ENCODE measurements at places on chromosomes 13 and 19.

- no peak for DNase-seq
These were observed 459.3 kb downstream of the ITGBL1 start for GRCh38 chr13:101911752-101912151.

DNA sequence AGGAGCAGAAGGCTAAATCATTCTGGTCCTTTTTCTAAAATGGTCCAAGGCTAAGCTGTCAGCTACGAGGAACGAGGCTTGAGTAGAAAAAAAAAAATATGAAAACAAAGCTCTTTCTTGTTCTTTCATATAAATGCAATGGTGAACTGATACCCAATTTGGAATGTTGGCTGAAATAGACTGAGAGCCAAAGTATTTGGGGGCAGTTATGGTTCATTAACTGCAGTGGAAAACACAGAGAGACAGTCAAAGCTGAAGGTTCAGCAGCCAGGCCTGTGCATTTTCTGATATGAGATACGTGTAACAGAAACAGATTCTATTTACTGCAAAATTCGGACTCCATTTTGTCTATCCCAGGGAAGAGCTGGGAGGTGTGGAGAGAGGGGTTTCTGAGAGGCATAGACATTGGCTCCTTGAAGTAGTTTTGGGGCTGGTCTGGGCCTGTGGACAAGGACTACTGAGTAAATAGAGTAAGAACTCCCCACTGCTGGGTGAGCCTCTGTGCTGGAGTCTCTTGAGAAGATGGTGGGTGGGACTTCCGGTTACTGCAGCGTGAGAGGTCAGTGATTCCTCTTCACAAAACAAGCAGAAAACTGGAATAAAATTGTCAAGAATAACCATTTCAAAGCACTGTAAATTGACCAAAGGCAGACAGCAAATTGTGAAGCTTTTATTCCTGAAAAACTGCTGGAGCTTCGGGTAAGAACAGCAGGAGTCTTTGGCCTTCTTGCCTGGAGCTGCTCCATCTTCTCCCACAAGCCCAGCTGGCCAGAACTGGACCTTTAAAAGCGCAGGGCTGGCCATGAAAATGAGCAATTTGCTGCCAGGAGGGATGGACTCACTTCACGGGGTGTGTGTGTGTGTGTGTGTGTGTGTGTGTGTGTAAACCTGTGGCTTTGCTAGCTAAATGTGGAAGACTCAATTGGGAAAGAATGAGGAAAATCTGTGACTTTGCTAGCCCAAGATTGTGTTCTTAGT lies 43.1 kb upstream of the CNMD start:
- DNase-seq: no peak

GRCh38 chr13:108383667-108384066 lies 114.1 kb downstream of the TNFSF13B start:
- DNase-seq: no peak

GRCh38 chr13:67075239-67075638 lies 154.9 kb downstream of the PCDH9 start:
- no peak for DNase-seq

- no peak for DNase-seq
These were observed 2.2 kb downstream of the STARD13 start for GRCh38 chr13:33283195-33283911.

DNA sequence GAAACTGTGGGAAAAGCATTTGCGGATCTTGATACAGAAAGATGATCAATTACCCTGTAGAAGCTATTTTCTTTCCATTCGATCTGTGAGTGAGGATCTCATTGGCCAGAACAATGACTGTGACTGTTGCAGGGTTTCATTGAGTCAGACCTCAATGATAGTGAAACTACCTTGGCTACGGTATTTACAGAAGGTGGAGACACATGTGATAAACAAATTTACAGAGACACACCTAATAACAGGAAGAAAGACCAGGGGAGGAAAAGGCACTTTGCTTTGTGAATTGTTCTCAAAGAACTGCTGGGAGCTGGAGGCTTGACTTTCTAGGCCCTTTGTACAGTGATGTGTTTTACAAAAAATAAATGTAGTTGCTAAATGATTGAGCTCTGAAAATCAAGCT lies 19.9 kb upstream of the ARGLU1 start:
- DNase-seq: no peak

DNA sequence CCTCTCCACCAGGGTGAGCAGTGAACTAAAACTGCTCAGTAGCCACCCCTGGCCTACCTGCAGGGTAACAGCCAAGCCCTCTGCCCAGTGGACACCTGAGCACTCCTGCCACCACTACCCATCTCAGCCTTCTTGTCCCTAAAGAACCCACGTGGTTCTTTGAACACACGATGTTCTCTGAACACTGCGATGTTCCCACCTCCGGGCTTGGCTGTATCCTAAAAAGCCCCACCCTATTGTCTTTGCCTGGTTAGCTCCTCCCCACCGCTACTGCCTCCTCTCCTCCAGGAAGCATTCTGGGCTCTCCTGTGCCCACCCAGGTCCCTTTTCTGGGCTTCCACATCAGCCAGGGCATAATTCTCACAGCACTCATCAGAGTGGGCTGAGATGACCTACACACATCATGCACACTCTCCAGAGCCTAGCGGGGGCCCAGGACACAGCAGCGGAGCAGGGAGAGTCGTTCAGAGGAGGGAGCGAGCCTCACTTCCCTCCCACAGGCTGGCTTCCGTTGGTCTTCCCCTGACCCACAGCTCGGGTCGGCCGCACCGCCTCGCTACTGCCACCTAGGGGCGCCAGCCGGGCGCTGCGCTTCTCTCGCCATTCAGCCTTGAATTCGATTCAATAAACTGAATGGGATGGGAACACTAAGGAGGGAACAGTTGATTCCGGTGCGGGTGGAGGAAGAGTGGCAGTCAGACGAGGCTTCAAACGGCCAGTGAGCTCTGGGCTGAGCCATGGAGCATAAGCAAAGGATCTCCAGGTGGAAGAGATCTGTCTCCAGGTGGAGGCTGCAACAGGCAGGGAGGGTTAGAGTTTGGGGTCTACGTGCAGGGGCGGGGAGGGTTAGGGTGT lies 3.2 kb downstream of the ELAVL1 start:
- DNase-seq: peak; percentile 84

DNA sequence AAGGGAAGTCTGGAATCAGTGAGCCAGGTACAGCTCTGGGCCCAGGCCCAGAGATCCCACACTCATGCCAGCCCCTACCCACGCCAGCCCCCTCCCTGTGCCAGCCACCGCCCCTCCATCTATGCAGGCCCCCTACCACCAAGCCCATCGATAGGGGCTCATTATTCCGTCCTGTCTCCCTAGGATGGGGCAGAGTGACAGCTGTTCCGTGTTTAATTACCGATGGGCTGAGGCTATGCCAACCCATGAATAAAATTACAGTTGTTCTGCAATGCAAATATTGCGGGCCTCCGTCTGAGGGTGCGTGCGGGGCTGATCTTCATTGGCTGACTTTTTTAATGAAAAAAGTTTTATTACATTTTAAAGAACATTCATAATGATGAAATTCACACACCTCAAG lies 35.6 kb upstream of the PEPD start:
- DNase-seq: no peak

DNA sequence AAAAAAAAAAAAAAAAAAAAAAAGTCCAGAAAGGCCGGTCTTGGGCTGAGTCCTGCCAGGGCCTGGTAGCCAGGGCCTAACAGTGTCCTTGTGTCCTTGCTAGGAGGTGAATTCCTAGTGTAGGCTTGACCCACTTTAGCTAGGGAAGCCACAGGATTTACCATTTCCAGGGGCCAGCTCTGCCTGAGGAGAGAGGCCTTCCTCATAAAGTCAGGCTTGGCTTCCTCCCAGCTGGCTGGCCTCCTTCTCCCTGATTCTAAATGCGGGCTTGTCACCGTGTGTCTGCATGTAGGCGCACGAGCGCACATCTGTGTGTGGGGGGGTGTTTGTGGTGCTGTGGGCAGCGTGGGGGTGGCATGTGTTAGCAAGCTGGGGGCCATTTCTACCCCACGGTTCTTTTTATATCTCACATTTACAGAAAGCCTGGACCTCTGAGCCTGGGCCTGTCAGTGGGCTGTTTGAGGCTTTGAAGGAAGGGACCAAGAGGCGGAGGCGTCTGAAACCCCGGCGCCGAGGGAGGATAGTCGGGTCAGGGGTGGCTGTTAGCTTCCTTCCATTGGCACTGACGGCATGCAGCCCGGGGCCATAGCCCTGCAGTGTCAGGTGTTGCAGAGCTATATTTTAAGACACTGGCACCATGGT lies 31.7 kb downstream of the IER2 start:
- DNase-seq: peak; percentile 46

DNA sequence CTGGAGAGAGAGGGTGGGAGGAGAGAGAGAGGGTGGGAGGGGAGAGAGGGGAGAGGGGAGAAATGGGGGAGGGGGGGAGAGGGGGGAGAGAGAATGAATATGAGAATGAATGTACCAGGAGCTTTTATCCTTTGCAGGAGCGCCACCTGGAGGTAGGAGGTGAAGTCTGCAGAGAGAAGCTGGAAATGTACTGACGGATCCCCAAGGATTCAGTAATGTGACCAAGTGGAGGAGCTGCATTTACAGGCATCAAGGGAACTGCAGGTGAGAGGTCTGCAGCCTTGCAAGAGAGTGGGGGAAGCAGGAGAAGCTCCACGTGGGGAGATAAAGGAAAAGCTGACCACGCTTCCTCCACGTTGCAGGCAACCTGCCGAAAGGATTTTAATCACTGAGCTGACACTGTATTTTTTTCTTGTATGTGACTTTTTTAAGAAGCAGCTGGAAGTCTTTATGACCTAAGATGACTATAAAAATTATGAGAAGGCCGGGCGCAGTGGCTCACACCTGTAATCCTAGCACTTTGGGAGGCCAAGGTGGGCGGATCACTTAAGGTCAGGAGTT lies 33.7 kb downstream of the VSTM1 start:
- DNase-seq: peak; percentile 65

GRCh38 chr13:44191504-44192171 lies 182.0 kb upstream of the SERP2 start:
- peak; percentile 41 for DNase-seq

- no peak for DNase-seq
These were observed 299.3 kb downstream of the NDFIP2 start for GRCh38 chr13:79780240-79780639.

GRCh38 chr19:29170554-29170953 lies 42.4 kb downstream of the UQCRFS1 start:
- no peak for DNase-seq

DNA sequence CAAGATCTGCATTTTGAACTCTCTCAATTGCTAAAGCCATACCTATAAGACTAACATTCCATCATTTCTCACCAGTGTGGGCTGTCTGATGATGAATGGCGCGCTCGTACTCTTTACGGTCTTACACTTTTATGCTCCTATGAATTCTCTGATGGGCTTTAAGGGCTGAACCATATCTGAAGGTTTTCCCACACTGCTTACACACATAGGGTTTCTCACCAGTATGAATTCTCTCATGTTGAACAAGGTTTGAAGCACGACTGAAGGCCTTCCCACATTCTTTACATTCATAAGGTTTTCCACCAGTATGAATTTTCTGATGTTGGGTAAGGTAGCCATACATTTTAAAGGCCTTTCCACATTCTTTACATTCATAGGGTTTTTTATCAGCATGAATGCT lies 18.8 kb upstream of the ZNF607 start:
- no peak for DNase-seq

GRCh38 chr13:68748038-68748437 lies 1359.6 kb upstream of the ATXN8OS start:
- no peak for DNase-seq

DNA sequence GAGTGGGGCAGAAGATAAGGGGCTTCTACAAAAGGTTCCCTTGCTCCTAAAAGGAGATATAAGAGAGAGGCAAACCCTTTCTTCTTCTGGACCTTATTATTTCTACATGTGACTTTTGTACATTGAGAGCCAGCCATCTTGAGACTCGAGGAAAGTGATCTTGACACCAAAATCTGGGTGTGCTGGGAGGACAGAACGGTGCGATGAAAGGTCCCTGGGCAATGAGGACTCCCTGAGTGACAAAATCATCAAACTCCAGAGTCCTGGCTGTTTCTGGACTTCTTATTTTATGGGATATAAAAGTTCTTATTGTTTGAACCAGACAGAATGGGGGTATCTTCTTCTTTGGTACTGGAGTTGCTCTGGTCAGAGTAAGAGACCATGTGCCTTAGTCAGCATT lies 411.0 kb downstream of the ZNF536 start:
- DNase-seq: no peak

- peak; percentile 31 for DNase-seq
These were observed 949 bp upstream of the ZNF260 start for GRCh38 chr19:36528921-36529518.

DNA sequence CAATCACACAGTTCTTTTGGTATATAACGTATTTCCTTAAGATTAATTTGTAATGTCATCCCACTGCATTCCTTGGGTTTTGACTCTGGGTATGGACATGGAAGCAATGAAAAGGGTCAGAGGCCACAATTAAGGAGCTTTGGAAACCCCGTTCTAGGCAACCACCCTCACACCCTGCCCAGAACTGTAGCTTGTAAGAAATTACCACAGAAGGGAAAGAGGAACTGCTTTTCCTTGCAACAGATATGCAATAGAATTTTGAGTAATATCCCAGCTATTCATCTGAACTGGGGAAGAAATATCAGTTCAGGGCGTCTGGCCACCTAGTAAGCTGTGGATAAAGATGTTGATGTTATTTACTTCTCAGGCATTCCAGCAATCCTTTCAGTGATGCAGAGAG lies 985 bp upstream of the CLC start:
- no peak for DNase-seq

DNA sequence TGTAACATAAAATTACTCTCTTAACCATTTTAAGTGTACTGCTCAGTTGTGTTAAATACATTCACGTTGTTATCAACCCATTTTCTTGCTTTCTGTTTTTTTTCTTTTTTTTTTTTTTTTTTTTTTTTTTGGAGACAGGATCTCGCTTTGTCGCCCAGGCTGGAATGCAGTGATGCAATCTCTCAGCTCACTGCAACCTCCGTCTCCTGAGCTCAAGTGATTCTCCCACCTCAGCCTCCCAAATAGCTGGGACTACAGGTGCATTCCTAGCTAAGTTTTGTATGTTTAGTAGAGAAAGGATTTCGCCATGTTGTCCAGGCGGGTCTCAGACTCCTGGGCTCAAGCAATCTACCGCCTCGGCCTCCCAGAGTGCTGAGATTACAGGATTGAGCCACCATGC lies 42.5 kb upstream of the C13orf42 start:
- DNase-seq: no peak

- no peak for DNase-seq
These were observed 58.3 kb upstream of the FREM2 start for GRCh38 chr13:38628554-38628953.

DNA sequence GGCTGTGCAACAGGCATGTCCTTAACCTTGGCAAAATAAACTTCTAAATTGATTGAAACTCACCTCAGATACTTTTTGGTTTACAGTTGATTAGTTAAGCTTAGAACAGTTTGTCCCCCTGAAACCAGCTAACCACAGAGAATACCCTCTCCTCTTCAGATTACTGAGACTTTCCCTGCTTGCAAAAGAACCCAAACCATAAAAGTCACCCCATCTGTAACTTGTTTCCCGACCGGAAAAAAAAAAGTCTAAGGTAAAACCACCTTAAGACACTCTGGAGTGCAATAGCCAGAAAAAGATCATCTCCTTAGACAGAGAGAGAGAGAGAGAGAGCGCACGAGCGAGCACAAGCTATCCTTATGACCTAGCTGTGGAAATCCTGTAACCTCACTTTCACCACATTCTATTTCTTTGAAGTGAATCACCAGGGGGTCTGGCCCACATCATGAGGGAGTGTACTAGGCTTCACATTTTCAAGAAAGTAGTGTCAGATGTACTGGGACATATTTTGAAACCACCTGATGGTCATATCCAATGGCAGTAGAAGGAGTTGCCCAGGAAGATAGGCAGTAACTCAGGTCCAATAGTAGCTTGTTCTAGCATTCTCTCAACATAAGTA lies 11.1 kb upstream of the GTF2F2 start:
- peak; percentile 10 for DNase-seq

GRCh38 chr13:71325556-71325955 lies 541.4 kb downstream of the DACH1 start:
- DNase-seq: no peak

All from stimulated activated CD4-positive, alpha-beta T cell treated with anti-CD3 and anti-CD28 coated beads, Interleukin-15, amount 100 ng/mL, for 24 hours (primary cell).